ENCODE measurements at places on chromosomes 4 and X.

- DNase-seq: peak; percentile 51
Observed at GRCh38 chrX:150365051-150365989, 2.2 kb downstream of the MAMLD1 start.

DNA sequence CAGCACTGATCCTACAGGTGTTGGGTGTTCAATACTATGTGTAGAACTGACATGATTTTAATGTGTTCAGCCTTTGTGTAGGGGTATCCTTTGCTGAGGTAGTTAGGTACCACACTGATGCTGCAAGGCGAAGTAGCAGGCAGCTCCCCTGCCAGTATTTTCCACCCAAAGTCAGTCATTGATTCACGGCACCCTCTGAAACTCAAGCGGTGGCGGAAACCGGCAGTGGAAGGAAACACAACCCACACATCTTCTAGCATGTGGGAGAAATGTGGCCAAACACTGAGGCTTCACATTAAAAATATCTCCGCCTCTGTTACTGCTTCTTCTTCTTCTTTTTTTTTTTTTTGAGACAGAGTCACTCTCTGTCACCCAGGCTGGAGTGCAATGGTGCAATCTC, 126.3 kb downstream of the AASDH start:
- no peak for DNase-seq

- DNase-seq: no peak
Observed at GRCh38 chrX:68079961-68080360, 353.3 kb downstream of the OPHN1 start.

DNA sequence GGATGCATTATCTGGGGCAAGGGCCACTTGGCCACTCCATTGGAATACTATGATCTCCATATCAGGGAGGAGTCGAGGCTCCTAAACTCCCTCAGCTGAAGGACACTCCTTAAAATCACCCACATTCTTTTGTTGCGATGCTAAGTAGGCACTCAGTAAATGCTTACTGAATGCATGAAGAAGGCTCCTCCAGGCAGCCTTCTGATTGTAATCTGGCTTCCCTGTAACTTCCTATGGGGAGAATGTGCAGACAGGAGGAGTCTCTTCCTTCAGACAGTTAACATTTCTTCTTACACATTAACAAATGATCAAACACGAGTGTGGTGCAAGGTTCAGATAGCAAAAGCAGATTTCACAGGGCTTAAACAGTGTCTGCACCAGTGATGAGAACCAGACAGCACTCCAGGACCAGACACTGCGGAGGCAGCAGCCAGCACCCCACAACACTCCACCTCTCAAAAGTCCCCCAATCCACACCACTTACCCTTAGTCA, 21.4 kb upstream of the USO1 start:
- DNase-seq: no peak

GRCh38 chr4:13766761-13767540, 139.4 kb upstream of the BOD1L1 start:
- no peak for DNase-seq

GRCh38 chr4:130591091-130591490, 1495.1 kb downstream of the C4orf33 start:
- DNase-seq: no peak

- DNase-seq: no peak
Observed at GRCh38 chr4:8355864-8356565, 84.5 kb downstream of the ACOX3 start.

DNA sequence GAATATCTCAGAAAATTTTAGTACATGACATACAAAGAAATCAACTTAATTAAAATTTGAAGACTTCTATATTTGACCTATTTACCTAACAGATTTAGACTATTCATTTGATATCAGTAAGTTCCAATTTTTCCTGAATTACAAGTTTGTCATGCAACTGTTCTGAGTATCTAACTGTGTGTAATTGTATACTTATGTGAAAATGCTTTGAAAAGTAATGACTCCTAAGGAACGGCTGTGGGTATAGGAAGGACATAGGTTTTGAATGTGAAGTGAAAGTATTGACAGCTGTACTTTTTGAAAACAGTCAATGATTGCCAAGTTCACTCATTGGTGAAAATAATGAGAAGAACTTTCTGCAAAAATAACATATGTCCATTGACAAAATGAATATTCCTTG, 2.9 kb downstream of the GRIA2 start:
- no peak for DNase-seq

- DNase-seq: no peak
Observed at GRCh38 chrX:153487590-153488071, 7.1 kb upstream of the BGN start.

DNA sequence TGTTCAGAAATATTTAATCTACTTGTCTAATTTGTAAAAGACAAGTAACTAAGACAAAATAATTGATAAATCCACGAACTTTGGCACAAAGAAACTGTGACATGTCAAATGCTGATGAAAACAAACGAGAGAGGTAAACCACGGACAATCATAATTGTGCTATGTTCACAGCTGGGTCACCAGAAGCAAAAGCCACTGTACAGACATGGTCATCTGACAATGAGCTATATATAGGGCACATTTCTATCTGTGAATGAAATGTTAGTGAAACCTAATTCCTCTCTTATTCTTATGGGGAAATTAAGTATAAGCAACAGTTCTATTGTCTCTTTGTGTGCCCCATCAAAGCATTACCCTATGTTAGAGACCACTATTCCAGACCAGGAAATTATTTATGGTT, 444.0 kb upstream of the TRAM1L1 start:
- no peak for DNase-seq

DNA sequence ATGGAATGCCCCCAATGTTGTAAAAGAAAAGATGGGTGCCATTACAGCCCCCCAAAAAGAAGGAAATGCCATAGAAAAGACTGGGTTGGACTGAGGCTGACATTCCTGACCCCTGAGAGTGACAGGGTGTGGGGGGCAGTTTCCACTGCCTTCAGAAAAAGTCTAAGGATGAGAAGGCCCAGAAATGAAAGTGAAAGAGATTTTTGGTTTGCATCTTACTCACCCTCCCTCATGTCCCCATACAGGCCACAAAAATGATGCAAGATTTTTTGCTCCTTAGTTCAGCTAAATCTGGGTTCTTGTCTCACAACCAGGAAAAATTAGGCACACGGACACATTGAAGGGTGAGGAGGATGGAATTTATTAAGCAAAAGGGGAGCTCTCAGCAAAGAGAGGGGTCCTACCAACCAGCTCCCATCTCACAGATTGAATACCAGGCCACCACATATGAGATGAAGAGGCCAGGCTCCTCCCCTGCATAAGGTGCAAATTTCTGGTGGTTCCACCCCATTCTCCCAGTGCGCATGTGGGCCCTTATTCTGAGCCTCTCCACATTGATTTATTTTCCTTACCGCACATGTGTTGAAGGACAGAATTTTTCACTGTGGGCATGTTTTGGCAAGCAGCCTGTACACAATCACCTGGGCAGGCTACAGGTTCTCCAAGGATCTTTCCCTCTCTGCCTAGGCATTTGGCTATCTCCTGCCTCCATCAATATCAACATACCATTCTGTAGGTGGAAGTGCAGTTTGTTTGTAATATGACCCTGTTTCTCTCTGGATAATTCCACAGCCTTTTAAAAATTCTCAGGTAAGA, 18.8 kb downstream of the PPP4R3C start:
- DNase-seq: no peak

DNA sequence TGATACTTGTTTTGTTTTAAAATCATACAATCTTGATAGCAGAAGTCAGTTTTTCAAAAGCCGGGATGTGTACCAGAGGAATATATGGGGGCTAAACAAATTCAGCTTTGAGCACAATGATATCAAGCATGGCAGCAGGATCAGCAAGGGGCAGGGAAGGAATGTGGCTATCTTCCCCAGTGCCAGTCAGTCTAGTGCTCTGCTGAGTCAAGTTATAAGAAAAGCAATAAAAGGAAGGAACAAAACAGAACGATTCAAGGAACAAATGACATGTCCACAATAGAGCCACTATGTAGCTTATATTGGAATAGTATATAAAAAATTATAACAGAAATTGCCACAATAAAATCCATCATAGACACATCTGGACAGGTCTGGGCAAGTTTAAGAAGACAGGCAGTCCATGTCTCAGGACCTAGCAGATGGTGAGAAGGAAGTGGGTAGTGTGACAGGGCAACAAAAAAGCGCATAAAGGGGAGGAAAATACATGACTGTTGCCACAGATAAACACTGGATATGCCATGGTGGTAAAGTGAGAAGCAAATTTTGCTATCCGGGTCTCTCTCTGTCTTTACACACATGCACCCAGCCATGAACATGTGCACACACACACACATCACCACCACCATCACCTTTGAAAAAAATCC, 518.2 kb upstream of the HTR2C start:
- no peak for DNase-seq

- DNase-seq: no peak
Observed at GRCh38 chr4:176435901-176436292, 116.1 kb downstream of the SPCS3 start.

DNA sequence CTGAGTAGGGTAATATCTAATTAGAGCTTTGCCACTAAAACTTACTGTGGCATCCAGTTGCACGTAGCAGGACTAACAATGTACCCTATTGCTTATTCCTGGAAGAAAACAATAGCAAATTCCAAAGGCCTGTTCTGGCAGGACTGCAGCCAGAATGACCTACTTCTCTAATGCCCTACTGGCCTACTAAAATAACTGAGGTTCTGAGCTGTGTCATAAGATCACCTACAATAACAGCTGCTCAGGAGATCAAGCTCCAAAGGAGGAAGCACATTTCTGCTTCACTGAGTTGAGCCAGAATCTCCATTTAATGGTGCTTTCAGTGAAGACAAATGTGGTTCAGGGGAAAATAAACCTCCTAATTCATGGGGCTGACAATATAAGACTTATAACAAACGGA, 42.2 kb upstream of the CXCL8 start:
- DNase-seq: no peak

All from T-helper 9 cell (primary cell).